ENCODE measurements at places on chromosomes 4 and X.

- no peak for DNase-seq
Measured at GRCh38 chr4:177246641-177247584, 62.8 kb upstream of the NEIL3 start.

DNA sequence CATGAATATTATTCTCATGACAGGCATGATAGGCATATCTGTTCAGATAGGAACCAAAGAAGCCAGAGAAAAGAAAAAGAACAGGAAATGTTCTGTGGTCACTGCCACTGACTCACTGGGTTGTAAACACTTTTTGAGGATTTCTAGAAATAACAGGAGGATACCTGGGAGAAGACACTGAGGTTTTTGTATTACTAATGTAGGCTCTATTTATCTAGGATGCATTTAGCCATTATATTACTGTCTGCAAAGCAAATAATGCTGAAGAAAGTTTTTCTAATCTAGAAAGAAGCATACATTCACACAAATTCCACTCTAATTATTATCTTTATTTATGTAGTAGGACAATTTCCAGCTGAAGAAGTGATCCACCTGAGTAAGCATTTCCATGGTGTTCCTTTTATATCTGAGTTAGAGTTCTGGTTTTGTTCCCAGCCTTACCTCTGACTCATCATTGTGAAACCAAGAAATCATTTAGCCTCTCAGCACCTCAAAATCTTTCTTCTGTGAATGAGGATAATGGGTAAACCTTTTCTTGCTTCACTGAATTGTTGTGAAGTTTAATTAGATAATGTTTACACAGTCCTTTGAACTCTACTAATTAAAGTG is 40.2 kb upstream of the EPGN start:
- DNase-seq: no peak

DNA sequence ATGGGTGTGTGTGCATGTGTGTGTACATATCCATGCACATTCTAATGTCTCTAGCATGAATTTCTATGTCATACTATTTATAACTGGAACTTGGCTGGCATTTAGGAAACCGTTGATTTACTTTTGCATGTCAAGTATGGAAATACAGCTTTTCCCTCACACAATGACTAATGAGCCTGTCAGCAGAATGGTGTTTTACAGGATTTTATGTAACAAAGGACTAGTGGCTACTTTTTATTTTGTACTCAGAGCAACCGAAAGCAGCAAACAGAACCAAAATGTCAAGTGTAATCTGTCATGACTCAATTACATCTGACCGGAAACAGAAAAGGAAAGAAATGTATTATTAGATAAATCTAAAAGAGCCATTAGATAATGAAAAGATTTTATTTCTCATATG is 1911.5 kb upstream of the AGA start:
- no peak for DNase-seq

GRCh38 chrX:75337525-75337924 is 63.6 kb downstream of the UPRT start:
- no peak for DNase-seq

GRCh38 chrX:137926090-137926489 is 360.2 kb downstream of the ZIC3 start:
- DNase-seq: no peak

DNA sequence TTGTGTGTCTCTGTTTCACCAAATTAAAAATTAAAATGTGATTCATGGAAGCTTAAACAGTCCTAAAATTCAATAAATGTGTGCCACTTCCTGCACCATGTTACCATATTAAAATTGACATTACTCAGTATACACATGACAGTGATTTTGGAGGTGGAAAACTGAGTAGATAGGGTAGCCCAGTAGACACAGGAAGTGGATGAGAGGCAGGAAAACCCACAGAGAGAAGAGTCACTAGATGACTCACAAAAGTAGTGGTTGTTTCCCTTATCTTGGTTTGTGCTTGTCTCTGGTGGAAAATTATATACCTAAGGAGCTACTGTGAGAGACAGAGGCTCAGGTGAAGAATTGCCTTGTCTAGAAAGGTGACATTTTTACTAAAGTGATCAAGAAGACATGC is 375.8 kb upstream of the CXorf51B start:
- DNase-seq: no peak

- DNase-seq: no peak
Measured at GRCh38 chr4:169922632-169923276, 103.4 kb downstream of the MFAP3L start.

GRCh38 chr4:74543231-74543781 is 98.4 kb downstream of the AREG start:
- no peak for DNase-seq

- DNase-seq: no peak
Measured at GRCh38 chrX:53184836-53185235, 40.2 kb downstream of the KDM5C start.

GRCh38 chr4:133498149-133498548 is 349.1 kb downstream of the PCDH10 start:
- no peak for DNase-seq

- DNase-seq: no peak
Measured at GRCh38 chr4:7007944-7008343, 35.2 kb upstream of the TADA2B start.

DNA sequence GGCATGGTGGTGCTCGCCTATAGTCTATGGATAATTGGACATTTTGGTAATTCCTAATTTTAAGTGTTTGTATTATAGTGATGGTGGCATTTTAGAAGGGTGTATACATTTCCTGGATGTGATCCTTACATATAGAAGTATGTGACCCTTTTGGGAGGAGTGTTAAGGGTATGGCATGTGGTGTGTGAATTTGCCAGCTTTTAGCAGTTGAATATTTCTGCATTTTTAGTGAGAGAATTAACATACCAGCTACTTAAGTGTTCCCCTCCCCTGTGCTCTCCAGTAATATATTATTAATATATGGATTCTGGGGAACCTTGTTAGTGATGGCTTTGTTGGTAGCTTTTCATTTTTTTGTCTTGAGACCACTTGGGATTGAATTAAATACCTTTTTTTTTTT is 55.3 kb downstream of the STAG2 start:
- DNase-seq: no peak

DNA sequence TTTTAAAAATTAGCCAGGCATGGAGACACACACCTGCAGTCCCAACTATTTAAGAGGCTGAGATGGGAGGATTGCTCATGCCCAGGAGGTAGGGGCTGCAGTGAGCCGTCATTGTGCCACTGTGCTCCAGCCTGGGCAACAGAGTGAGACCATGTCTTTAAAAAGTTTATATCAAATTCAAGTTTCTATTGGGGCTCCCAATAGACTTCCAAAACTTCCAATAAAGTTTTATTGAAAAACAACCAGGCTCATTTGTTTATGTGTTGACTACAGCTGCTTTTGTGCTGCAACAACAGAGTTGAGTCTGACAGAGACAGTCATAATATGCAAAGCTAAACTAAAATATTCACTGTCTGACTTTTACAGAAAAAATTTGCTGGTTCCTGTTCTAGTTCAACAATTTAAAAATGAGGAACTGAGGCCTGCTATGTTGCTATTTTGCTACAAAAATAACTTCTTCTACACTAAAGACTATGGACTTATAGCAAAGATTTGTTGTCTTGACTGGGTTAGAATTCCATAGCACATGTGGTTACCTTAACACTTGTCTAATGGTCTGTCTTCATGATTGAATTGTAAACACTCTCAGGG is 63.3 kb upstream of the RELL1 start:
- DNase-seq: no peak

DNA sequence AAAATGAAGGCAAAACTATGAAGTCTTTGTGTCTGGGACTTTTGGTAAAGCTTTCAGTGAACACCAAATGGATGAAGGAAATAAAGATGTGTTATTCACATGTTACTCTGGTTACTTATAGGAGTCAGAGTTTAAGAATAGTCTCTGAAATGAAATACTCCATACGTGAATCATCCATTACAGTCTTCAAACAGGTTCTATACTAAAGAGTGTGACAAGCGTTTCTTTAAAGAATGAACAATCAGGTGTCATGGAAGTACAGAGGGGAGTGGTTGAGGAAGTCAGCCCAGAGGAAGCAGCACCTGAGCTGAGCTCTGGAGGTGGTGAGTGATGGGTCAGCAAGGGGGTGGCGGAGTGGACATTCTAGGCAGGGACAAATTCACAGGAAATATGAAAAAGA is 41.8 kb upstream of the SORBS2 start:
- no peak for DNase-seq

DNA sequence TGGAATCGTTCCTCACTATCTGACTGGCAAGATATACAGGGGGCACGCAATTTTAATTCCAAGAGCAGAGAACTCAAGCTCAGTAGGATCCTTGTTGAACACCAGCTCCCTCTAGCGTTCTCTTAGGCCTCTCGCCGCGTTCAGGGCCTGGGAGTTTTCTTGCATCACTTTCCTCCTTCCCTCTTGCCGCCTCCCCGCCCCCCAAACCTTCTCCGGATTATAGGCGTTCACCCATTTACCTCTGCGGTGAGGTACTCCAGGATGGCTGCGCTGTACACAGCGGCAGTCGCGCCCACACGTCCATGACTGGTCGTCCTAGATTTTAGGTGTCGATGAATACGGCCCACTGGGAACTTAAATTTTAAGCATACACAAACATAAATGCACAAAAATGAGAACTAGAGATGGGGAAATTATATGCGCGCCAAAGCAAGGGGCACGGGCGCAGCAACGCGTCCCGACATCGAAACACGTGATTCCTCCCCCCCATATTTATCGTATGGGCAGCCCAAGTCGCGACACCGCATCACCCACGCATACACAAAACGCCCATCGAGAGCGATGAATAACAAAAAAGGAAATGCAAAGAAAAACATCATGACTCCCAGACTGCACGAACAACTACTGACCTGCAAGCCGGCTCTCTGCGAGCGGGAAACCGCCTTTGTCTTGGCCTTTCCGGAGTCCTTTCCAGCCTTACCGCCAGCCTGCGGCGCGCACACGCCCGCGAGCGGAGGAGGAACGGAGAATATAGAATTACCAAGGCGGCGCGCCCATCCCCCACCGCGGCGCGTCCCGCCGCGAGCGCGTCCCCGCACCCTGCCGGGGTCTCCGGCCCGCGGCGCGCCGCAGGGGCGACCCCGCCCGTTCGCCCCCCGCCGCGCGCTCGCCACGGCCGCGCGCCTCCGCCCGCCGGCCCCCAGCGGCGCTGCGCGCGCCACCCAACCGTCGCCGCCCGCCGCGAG is 759 bp downstream of the H2AZ1 start:
- peak; percentile 63 for DNase-seq

DNA sequence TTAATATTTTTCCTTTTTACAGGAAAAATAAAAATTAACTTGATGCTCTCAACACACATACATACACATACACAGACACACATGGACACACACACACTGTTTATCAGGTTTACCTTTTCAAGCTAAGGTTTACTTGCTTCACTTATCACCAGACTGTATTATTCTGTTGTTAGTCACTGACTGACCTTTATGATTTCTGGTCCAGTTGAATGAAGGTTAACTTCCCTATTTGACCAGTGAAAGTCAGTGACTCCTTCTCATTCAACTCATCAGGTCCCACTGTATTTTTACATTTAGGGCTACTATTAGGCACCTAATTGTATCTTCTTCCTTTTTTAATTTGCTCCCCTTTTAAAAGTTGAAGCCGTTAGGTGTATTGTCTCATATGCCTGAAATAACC is 16.0 kb downstream of the DIAPH2 start:
- no peak for DNase-seq

DNA sequence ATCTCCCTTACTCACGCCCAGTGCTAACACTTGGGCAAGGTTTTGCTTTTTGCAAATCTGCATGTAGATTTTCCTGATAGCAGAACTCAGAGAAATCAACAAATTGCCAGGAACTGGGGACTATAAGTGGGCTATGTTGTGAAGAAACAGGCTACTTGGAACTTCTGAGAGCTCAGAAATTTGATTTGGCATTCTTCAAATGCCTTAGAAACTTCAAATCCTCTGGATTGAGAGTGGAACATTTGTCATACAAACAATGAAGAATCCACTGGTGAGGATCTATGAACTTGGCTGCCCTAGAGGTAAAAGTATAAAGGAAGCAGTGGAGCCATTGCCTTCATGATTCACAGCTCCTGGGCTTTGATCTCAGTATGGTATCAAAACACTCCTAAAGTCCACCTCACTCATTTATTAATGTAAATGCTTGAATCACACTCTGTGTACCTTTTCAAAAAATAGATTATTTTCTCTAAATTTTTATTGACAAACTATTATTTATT is 126.0 kb downstream of the GLRA3 start:
- DNase-seq: no peak

DNA sequence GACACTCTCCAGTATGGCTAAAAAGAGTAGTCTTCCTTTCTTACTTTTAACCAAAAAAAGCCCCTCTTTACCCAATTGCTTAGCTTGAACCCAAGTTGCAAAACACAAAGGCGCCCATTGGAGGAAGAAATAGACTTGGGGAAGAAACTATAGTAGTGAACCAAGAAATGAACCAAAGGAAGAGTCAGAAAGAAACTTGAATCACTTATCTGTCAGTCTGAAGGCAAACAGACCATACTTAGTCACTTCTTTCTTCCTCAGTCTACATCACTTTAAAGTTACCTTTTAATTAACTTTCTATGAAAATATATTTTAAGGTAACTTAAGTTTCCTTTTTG is 161.4 kb upstream of the GIMD1 start:
- no peak for DNase-seq
